ENCODE measurements at places on chromosomes 6 and 20.

GRCh38 chr20:36493051-36493800 is 48.1 kb upstream of the MYL9 start:
- no peak for DNase-seq

DNA sequence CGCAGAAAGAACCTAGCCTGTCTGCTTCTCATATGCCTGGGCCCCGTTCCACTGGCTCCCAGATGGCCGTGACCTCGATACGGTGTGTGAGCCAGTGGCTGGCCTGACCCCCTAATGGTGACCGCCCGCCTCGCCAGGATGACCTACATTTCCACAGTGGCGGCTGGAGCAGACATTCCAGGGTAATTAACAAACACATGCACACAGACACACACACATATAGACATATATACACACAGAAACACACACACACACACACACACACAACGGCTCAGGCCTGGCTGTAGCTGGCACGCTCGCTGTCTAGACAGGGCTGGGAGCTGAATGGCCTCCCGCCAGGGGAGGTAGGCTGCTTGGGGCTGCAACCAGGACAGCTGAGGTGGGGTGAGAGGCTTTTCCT is 227.1 kb downstream of the ANKRD60 start:
- DNase-seq: no peak

DNA sequence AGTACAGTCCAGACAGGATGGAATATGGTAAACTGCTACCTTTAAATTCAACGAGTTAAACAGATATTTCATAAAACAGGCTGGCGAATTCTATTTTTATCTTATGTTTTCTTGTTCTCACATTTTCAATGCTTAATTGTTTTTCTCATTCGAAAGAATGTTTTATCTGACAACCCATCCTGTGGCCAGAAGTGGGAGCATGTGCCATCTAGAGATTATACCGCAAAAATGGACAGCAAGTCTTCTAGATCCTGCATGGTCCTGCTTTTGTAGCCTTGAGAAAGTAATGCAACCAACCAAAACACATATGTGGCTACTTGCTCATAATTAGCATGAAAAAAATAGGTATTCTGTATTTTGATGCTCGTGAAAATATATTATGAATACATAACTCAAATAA is 30.7 kb downstream of the TUBB2B start:
- no peak for DNase-seq

GRCh38 chr6:80454197-80454596 is 347.7 kb downstream of the BCKDHB start:
- DNase-seq: no peak

GRCh38 chr6:159908535-159908934 is 17.7 kb downstream of the MAS1 start:
- no peak for DNase-seq

GRCh38 chr20:43458422-43458924 is 777 bp downstream of the SRSF6 start:
- no peak for DNase-seq

- no peak for DNase-seq
Measured at GRCh38 chr6:26514984-26515383, 14.9 kb downstream of the BTN1A1 start.

- no peak for DNase-seq
Measured at GRCh38 chr6:64040113-64040512, 404.5 kb downstream of the PHF3 start.

DNA sequence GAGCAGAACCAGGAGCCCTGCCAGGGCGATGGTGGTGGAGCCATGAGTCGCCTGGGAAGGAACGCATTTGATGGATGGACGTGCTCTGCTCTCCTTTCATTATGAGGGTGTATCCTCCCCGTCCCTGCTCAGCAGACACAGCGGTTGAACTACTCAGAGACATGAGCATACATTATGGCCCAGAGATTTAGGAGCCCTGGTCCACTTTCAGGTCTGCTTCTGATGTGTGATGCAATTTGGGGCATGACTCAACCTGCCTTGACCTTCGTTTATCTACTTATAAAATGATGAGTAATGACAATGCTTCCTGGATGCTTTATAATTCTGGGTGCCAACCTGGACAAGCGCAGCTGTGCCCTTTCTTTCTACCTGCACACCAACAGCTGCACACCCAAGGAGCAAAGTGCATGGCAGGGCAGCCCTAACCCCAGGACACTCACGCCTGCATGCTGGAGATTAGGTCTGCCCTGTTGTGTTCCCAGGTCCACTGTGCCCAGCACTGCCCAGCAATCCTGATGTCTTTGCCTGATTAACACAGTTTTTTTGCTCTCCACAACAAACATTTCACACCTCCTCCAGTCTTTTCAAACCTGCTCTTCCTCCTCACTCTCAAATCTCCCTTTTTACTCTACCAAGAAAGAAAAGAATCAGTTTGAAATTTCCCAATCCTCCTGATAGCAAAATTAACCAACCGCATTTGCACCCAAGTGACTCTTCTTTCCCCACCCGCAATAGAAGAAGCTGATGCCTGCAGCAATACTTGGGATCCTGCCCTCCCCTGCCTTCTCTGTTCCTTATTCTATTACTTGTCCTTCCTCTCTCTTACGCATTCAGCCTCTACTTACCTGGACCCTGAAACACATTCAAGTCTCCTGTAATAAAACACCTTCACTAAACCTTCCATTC is 81.2 kb downstream of the EZR start:
- no peak for DNase-seq

- no peak for DNase-seq
Measured at GRCh38 chr6:68756454-68757375, 121.6 kb downstream of the ADGRB3 start.

- no peak for DNase-seq
Measured at GRCh38 chr6:9404351-9405146, 969.2 kb upstream of the SLC35B3 start.

DNA sequence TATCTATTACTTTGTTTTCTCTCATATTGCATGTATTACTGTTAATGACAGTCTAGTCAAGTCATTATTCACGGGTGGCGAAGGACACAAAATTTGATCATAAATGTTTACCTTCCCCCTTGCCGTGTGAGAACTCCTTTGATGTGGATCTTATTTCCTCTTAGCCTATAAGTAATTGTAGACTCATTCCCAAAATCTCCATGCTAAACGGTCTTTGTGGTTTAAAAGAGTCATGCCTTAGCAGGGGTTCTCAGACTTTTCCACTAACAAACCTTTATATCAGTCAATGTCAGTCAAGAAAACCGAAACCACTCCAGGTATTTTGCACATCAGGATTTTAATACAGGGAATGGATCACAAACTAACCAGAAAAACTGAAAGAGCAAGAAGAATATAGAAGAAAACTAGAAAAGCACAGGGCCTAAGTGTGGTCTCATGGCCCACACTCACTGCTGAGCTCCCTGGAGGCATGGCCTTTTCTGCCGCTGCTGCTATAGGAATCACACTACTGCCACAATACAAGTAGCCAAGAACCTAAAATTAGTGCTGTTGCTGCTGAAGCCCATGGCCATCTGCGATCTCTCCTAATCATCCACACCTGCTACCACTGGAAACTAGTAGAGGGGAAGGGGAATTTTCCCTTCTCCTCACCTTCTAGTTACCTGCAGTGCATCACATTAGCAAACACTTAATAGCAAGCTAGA is 186.0 kb upstream of the POU3F2 start:
- no peak for DNase-seq

GRCh38 chr6:149468179-149468578 is 16.6 kb downstream of the ZC3H12D start:
- no peak for DNase-seq

DNA sequence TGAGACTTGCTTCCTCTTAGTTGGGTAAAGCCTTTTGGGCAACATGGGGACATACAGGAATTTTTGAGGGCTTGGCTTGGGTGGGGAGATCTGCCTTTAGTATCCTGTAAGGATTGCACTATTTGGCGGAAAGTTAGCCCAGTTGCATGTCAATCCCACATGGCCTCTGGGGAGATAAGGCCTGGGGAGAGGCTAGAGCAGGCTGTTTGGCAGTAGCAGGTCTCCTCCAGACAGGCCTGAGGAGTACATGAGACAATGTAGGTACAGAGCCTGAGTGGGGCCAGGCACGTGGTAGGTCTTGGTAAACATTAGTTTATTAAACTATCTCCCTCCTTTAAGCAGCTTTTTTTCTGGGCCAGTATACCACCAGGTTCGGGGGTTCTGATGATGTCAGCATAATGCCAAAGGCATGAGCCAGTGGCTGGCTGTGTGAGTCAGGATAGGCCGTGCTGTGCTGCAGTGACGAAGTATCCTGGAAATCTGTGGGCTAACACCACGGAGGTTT is 147.9 kb downstream of the VEGFA start:
- DNase-seq: no peak

GRCh38 chr6:43821101-43821886 is 51.3 kb downstream of the VEGFA start:
- DNase-seq: no peak

DNA sequence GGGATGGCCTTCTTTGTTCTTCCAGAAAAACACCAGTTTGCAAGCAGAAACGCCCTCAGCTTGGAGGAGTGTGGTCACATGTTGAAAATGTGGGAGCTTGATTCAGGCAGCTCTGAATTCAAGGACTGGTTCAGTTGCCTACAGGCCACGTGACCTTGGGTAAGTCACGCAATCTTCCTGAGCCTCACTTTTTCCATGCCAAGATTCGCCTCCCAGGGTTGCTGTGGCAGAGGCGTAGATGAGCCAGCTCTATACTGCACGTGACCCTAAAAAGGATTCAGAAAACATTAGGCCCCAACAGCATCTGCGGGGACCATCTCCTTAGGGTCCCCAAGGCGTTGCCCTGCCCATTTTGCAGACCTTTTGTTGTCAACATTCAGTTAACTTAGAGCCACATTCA is 112.0 kb upstream of the SNX9 start:
- DNase-seq: no peak

- no peak for DNase-seq
Measured at GRCh38 chr6:161826512-161826911, 552.7 kb upstream of the AGPAT4 start.

DNA sequence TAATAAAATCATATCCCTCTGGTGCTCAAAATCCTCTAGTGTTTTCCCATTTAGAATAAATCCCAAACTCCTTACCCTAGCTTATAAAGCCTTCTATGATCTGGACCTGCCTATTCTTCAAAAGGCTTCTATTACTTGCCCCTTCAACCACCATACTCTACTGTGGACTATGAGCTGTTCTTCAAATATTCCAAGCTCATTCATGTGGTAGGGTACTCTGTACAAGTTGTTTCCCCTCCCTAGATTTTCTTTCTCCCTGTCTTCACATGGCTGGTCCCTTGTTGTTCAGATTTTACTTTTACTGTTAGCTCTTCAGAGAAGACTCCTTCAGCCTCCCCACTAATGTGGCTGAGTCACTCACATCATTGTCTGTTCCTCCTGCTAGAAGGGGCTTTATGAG is 193.2 kb downstream of the OGFRL1 start:
- no peak for DNase-seq

DNA sequence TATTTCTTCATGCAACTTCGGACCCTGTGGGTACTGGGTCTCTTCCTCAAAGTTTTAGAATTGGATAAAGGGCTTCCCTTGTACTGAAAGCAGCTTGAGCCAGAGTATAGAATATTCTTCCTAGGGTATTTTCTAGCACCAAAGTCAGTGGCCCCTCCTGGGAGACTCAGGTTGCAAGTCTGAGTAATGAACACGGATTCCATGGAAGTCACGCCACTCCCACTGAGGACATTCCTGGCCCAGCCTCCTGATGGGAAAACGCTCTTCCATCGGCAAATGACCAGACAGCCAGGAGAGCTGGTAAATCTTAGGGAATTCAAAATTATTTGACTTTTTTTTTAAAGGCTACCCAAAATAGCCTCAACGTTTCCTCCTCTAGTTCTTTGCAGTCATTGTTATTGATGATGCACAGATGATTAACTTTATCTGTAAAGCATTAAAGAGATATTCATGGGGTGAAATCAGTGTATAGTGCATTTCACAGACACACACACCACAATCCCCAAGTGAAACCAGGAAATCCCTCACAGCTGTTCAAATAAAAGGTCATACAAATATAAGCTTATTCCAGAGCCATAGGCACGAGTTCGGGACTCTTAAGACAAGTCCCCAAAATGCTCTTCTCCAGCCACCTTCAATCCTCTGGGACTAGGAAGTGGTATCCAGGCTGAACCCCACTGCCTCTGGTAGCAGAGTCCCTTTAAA is 248.8 kb downstream of the SOD2 start:
- DNase-seq: no peak

- DNase-seq: peak; percentile 74
Measured at GRCh38 chr6:146357578-146358430, 185.8 kb upstream of the RAB32 start.

- DNase-seq: no peak
Measured at GRCh38 chr6:164569509-164569908, 739.9 kb downstream of the C6orf118 start.

GRCh38 chr6:85456782-85457181 is 6.9 kb downstream of the NT5E start:
- DNase-seq: no peak

- DNase-seq: no peak
Measured at GRCh38 chr6:14320332-14320731, 202.8 kb downstream of the CD83 start.

DNA sequence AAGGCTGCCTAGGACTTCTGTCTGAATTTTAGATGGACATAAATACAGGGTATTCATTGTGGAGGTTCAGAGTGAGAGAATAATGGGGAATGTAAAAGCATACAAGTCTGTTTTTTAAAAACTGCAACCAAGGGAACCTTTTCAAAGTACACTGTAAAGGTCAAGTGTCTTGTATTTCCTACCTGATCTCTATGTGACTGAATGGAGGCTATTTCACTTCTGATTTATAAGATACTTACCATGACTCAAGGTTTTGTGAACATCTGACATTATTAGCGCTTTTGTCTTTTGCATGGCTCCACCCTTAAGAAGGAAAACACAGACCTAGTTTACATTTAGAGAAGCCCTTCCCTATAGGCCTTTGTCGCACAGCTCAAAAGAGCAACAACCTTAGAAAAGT is 126.5 kb downstream of the ZFAND3 start:
- DNase-seq: no peak

GRCh38 chr6:81808851-81809570 is 56.5 kb upstream of the TENT5A start:
- DNase-seq: no peak

- DNase-seq: no peak
Measured at GRCh38 chr20:35572838-35573237, 31.0 kb downstream of the ERGIC3 start.

DNA sequence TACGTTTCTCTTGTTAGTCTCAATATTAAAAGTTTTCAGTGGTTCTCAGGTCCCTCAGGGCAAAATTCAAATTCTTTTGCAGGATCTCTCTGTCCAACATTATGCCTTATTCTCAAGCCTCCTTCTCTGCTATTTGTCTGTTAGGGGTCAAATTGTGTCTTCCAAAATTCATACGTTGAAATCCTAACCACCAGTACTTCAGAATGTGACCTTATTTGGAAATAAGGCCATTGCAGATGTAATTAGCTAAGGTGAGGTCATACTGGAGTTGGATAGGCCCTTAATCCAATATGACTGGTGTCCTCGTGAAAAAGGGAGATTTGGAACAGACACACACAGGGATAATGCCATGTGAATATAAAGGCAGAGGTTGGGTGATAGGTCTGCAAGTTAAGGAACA is 64.1 kb upstream of the ADGRF1 start:
- no peak for DNase-seq

GRCh38 chr6:45990162-45990561 is 25.5 kb downstream of the CLIC5 start:
- no peak for DNase-seq

- DNase-seq: no peak
Measured at GRCh38 chr6:118023771-118024170, 116.7 kb downstream of the SLC35F1 start.

GRCh38 chr6:56517155-56517745 is 125.4 kb downstream of the DST start:
- DNase-seq: no peak
